ENCODE measurements at places on chromosomes 6 and 20. TPM values are rescaled to one million over a fixed set of nuclear protein-coding genes. Genes with fewer than 3 reads are reported as not detected.

DNA sequence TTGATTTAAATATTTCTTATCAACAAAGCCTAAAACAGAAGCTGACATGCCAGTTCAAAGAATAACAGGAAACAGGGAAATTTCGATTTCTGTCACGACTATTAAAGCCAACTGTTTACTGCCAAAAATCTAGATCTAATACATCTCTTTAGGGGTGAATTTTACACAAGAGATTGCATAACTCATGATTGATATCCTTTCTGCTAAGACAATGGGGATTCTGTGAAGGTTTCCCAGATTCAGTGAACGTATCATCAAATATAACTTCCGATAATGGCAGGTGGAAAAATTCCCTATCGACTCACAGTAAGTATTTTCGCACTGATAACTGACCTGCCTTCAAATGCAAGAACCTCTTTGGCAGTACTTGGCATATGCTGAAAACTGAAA is 42.9 kb downstream of the NHSL1 start:
- H3K27ac ChIP-seq: peak overlapping the region; percentile 65
- H3K4me3 ChIP-seq: no peak overlapping the region
- peaks cover 3% of the 10 kb centered on the region for H3K36me3 ChIP-seq
- no peak for DNase-seq
- H3K4me1 ChIP-seq: peaks cover 37% of the 10 kb centered on the region

GRCh38 chr6:139392794-139393193 is 18.3 kb upstream of the CITED2 start:
- H3K4me3 ChIP-seq: no peak overlapping the region
- no peaks in the 10 kb centered on the region for H3K4me1 ChIP-seq
- no peaks in the 10 kb centered on the region for H3K27me3 ChIP-seq
- no peaks in the 10 kb centered on the region for H3K36me3 ChIP-seq
- DNase-seq: no peak

GRCh38 chr6:18823782-18824386 is 436.7 kb downstream of the RNF144B start:
- no peak overlapping the region for H3K27ac ChIP-seq
- no peaks in the 10 kb centered on the region for H3K4me1 ChIP-seq
- H3K27me3 ChIP-seq: no peaks in the 10 kb centered on the region
- H3K36me3 ChIP-seq: no peaks in the 10 kb centered on the region

DNA sequence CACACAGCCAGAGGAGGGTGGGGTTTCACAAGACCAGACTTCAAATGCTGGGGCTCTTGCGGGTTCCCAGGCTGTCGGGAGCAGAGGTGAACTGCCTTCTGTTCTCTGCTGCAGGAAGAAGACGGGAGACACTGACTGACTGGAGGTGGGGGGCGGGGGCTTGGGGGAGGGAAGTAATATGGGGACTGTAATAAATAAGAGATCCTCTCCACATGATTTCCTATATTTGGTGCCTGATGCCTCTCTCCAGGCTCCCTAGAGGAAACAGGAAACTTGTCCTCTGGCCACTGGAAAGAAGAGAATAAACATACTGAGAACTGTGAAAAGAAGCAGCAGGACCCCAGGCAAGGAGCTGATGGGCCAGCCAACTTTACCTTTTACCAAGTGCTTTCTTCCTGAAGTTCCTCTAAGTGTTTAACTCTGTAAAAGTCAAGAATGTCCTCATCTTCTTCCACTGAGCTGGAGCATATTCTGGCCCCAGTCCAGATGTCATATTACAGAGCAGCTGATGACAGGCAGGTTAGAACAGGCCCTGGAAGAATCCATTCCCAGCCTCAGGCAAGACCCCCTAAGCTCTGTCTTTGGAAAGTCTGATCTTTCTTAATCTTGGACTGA is 33.2 kb upstream of the ADGRF5 start:
- H3K4me3 ChIP-seq: no peak overlapping the region
- DNase-seq: no peak
- H3K27ac ChIP-seq: no peak overlapping the region

DNA sequence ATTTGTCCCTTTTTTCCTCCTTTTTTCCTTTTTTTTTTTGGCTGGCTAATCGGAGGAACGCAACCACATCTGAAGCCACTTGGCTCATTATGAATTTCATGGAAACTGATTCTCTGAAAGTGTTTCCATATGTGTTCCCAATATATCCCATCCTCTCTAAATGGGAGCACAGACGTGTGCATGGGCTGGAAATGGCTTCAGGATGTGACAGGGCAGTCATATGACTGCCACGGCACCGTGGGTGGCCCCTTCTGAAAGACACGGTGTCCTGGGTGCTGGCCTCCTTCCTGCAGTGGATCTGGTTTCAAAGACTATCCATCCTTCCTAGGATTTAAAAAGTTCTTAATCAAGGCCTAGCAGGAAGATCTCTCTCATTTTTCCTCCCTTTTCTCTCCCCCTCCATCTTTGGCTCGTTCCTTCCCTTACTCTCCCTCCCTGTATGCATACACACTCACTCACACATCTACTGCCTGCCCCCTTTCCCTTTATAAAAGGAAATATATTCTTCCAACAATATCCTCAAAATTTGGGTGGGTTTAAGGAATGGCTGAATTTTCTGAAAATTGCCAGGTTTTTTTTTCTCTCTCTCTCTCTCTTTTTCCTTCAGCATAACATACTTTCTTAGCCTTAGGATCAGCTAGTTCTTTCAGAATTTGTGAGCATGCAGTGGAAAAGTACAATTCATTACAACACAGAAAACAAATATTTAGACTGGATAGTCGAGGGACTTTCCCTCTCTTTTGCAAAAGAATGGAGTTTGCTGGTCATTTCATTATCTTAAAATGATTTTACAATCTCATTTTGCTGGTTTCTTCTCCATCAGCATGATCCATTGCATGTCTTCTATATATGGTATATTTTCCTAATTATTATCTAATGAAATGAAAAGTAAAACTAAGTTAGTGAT is 161.2 kb upstream of the SUPT3H start:
- H3K27ac ChIP-seq: no peak overlapping the region
- H3K4me3 ChIP-seq: no peak overlapping the region
- no peak for DNase-seq
- no peaks in the 10 kb centered on the region for H3K36me3 ChIP-seq

- peak overlapping the region; percentile 45 for H3K27ac ChIP-seq
- no peaks in the 10 kb centered on the region for H3K36me3 ChIP-seq
- no peaks in the 10 kb centered on the region for H3K27me3 ChIP-seq
- DNase-seq: no peak
- no peaks in the 10 kb centered on the region for H3K4me1 ChIP-seq
- H3K4me3 ChIP-seq: no peak overlapping the region
Measured at GRCh38 chr6:36217188-36217587, 20.6 kb downstream of the BRPF3 start.

The ATP6V1G2 gene
- total RNA-seq: not detected

The SLC22A1 gene
- 1.1 TPM for total RNA-seq

The PSORS1C1 gene
- not detected for total RNA-seq

The SIRPB1 gene
- total RNA-seq: 2.1 TPM

Measured in Peyer's patch (tissue), 4 donors.